ENCODE measurements at places on chromosomes 6 and 20.
A peak's percentile ranks its signal among the peaks of the same experiment; 100 is the strongest.

GRCh38 chr6:100228834-100229441 is 234.9 kb upstream of the MCHR2 start:
- DNase-seq = peak; percentile 71

- no peak for DNase-seq
These were observed 348.8 kb upstream of the PLCB4 start for GRCh38 chr20:8720089-8720488.

DNA sequence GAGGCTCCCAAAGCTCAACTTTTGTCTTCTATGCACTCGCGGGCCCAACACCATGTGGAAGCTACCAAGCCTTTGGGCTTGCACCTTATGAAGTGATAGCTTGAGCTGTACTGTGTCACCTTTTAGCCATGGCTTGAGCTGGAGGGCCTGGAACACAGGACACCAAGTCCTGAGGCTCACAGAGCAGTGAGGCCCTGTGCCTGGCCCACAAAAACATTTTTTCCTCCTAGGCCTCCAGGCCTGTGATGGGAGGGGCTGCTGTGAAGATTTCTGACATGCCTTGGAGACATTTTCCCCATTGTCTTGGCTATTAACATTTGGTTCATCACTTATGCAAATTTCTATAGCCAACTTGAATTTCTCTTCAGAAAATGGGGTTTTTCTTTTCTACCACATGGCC is 96.5 kb downstream of the MMUT start:
- no peak for DNase-seq

DNA sequence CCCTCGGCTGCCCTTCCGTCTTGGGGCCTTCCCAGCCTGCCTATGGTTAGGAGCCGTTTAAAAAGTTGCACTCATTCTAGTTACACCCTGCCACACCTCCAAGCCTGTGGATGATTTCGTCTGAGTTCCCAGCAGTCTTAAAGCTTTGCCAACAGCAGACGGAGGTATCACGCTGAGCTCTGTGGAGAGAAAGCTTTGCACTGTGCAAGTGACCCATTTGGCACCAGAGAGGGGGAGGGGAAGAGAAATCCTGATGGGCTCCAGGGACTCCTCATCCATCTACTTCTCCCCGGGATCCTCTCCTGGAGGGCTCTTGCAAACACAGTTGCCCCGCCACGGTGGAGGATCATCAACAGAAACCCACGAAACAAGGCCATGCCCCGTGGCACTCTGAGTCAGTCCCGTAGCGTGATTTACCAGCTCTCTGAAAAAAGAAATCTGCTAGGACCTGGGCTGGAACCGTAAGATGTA is 98.8 kb upstream of the CITED2 start:
- peak; percentile 67 for DNase-seq

- DNase-seq = no peak
These were observed 496.8 kb upstream of the JAG1 start for GRCh38 chr20:11170565-11170964.

DNA sequence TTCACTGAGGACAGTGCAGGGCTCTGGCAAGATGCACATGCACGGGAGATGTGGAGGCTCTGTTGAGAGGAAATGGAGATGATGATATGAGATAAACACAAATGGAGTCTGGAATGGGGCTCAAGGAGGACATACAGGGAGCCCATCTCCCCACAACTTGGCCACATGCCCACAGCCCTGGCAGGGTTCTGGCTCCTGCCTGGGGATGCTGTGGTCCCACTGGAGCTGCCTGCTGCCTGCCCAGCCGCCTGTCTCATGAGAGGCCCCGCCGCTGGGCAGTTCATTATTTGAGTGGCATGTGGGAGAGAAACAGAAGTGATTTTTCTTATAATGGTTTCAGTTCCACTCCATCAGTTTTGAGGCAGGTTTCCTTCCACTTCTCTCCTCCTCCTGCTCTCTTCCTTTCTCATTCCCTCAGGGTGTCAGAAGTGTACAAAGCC is 133.6 kb upstream of the TRAF3IP2 start:
- no peak for DNase-seq

DNA sequence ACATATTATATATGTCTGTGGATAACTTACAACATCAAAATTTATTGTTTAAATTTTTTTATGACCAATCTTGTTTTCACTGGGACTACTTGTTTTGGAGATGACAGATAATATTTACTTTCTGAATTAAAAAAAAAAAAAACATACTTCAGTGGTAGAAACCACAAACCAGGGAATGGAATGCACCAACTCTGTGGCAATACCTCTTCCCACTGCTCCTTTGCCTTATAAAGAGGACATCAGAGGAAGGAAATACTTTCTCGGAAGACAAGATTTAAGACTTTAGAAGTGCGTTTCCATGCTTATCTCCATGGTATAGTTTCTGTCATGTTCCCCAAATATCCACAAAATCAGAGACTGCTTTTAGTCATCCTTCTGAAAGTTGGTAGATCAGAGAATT is 1241.1 kb upstream of the EYS start:
- no peak for DNase-seq

DNA sequence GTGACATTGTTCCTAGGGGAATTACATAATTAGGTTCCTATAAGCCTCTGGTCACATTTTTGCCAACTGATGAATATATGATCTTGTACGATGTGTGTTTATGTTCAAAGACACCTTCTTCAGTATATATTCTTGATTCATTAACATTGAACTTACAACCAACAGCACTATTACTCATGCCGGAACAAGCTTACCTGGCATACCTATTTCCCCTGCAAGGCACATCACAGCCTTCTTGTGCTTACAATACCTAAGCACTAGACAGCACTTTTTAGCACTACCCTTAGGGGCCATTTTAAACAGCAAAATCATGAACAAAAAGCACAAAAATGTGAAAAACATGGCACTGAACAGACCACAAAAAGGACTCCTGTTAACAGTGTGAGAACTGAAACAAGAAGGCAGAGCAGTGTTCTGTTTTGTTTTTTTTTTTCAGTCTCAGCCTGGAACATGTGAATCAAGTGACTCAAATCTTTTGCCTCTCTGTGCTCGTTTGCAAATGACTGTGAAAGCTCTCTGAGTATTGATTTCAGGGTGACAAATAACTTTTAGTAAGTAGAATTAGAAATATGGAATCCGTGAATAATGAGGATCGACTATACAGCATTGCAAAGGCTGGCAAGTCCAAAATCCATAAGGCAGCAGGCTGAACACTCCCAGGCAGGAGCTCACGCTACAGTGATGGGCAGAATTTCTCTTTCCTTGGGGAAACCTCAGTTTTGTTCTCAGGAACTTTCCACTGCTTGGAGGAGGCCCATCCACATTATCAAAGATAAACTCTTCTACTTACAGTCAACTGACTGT is 102.3 kb upstream of the TSHZ2 start:
- peak; percentile 45 for DNase-seq

DNA sequence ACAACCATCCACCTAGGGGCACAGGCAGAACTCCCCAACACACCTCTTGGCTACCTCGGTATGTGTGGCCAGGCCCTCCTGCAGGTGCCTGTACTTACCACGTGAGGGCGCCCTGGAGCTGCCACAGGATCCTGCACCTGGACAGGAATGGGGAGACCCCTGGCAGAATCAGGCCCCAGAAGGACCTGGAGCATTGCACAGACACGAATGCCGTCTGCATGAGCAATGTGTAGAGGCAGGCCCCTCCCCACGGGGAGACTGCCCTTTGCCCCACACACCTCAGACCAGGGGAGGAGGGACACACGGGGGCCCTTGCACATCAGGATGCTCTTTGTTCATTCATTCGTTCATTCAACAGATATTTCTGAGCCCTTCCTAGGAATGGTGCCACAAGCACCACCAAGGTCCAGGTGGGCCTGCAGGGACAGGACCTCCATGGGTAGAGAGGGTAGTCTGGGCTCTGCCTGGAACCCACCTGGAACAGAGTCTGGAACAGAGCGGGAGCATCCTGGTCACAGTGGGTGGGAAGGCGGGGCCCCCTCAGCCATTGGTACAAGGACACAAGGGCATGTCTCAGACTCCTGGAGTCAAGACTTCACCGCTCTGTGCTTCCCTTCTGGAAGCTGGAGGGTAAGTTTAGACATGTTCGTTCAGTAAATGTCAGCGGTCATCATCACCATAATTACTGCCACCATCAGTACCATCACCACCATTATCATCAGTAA is 32.3 kb downstream of the YTHDF1 start:
- DNase-seq = peak; percentile 25

DNA sequence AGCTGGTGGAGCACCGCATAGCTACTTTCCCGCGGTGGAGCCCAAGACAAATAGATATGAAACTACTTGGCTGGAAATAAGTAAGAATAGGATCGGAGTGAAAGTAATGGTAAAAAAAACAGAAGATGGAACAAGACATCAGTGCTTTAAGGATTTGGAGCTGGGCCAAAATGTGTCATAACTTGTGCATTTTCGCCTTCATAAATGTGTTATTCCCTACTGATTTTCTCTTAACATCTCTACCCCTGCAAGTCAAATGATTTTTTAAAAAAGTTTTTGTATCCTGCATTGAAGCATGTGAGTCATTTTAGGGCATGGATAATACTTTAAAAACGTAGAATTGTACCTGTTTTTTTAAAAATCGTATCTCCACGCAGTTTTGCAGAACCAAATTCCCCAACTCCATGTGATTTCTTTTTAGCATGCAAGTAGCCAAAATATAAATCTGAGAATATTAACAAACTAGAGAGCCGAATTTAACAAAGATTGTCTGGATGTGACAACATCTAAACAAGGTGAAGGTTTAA is 882 bp upstream of the FAM184A start:
- peak; percentile 75 for DNase-seq

DNA sequence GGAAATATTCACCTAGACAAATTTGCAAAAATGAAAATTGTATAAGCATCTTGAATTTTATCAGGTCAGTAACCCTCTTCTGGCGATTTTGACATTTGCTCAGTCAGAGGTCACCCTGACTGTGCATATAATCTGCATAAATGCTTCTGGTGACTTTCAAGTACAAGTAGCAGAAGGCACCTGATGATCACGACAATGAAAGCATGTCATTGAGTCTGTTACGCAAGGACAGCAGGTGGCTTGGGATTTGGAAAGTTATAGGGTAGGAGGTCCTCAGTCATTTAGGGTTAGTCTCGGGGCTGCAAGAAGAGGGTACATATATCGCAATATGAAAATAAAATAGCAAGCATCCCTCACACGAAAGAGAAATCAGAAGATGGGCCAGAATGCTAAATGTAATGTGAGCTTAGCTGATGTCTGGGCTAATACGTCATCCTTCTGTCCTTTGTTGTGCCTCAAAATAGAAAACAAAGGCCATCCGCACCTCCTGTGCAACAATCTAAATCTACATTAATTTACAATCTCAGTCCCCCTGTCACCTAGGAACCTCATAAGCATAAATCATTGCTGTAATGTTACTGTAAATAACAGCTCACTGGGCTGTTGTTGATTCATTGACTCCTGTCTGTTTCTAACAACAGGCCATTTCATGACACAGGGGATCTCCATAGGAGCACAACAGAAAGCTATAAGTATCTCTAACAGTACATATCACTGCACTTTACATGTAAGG is 155.2 kb upstream of the RSPO3 start:
- DNase-seq = no peak

- peak; percentile 62 for DNase-seq
These were observed 138.7 kb upstream of the SASH1 start for GRCh38 chr6:148203970-148204369.

- DNase-seq = no peak
These were observed 185.0 kb upstream of the CDYL start for GRCh38 chr6:4591218-4591617.

GRCh38 chr6:137880746-137881521 is 13.9 kb downstream of the TNFAIP3 start:
- DNase-seq = no peak

GRCh38 chr6:134175532-134176263 is 123.3 kb upstream of the SLC2A12 start:
- DNase-seq = peak; percentile 67

GRCh38 chr6:35300848-35301247 is 3.2 kb downstream of the DEF6 start:
- DNase-seq = no peak

GRCh38 chr20:3896853-3897583 is 7.8 kb downstream of the PANK2 start:
- DNase-seq = no peak

DNA sequence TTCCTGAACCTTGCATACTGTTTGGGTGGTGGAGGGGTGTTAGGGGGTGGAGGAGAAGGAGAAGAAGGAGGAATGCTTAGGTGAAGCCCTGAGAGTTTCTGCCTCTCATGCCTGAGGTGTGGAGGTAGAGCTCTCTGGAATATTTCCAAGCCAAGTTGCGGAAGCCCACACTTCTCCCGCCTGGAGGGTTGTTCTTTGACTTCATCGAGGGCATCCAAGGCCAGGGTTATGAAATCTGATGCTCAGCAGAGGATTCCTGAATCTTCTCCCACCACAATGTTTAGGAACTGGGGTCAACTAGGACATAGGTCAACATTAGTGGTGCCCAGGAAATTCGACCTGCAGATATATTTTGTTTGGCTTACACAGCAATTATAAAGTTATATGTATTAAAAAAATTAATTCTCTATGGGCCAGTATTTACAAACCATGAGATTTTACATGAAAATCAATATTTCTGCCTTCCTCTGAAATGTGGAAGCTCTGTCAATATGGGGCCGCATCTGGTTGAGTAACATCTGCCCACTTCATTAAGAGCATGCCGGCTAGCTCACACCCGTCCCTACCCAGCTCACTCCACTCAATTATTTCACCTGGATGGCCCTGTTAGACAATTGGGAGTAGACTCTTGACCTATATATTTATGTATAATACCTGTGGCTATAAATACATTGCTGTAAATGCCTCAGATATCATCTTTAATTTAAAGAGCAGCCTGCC is 257.1 kb upstream of the ZFP64 start:
- no peak for DNase-seq

DNA sequence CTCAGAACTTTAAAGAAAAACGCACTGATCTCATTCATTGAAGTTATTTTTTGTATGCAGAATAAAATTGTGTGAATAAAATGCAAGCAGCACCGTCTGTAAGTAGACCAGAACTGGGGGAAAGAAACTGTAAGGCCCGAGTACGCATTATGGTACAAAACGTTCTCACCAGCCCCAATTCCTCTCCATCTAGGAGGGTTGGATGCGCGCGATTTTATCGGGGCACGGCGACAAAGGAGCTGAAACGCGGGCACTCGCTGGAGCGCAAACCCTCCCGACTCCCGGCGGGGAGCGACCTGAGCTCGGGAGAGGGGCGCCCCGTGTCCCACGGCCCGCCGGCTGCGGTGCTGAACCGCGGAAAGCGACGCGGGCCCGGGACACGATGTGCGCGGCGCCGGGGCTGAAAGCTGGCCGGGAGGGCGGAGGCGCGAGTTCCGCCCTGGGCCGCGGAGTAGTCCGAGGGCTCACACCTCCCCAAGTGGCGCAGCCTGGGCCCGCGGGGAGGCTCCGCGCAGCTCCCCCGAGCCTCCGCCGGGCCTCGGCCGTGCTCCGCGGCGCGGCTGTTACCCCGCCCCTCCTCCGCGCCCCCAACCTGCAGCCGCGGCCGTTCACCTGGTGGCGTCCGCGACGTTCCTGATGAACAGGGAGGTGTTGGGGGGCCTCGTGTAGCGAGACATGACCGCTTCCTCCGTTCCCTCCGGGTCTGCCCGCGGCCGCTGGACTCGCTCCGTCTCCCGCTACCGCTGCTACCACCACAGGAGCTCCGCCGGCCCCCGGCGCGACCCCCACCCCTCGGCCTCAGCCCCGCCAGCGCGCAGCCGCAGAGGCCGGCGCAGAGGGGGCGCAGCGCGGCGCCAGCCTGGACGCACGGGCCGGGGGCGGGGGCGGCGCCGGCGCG is at the start of gene SRSF12:
SRSF12 (minus strand) TSS at position 861 of the 898 bp plus-strand sequence; CDS start at position 677, 184 bp downstream.
- peak; percentile 67 for DNase-seq

GRCh38 chr6:1297746-1298145 is 14.2 kb upstream of the FOXQ1 start:
- no peak for DNase-seq

All from tongue (tissue), 3 donors.